Urinary bladder (tissue), 4 donors: ENCODE measurements at places on chromosomes 16 and 17.

DNA sequence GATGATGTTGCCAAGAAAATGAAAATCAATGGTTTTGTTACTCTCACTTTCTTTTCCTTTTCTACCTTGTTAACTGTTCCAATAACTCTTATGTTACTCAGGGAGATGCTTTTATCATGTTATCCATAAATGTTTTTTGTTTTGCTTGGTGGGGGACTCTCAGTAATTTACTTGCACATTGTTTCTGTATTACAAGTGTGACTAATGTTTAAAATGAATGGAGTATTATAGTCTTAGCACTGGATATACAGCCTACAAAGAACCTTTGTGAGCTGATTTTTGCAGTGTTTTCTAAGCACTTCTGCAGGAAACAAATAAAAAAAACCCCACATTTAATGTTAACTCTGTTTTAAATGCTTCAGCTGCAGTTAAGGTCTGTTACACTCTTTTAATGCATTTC, 12.1 kb downstream of the VMP1 start:
- no peak for DNase-seq

DNA sequence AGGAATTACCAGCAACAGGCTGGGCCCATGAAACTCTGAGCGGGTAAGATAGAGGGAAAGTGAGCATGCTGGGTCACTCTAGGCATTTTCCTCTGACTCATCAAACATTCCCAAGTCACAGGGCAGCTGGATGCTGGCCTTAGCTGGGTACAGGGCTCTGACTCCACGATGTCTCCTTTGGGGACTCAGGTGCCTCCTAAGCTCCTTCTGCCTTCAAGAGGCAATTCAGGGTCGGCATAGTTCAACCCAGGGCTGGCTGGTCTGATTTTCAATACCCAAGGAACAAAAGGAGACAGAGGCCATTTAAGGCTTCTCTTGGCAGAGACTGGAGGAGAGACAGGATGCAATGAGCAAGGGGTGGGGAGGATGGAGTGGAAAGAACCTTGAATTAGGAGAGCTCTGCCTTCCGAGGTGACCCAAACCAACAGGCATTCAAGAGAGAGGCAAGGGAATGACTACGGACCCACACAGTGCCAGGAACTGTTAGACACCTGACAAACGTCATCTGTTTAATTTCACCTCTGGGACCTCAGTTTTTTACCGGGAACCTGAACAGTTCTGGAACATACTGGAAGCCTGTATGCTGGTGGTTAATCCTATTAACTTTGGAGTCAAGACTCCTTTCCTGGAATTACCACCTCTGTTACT, 910 bp downstream of the WBP2 start:
- DNase-seq = no peak

DNA sequence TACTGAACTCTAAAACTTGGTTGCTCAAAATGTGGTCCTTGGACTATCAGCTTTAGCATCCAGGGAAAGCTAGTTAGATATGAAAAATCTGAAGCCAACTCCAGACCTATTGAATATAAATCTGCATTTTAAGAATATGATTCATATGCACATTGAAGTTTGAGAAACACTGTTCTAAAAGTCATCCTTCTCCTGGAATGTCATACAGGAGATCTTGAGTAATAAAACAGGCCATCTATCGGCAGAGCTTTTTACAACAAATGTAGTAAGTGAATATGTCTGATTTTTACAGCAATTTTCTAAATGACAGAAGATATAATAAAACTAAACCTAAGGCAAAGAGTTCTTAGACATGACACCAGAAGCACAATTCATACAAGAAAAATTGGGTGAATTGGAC, 140.4 kb downstream of the PMP22 start:
- DNase-seq = no peak

- DNase-seq = no peak
These were observed 146.0 kb upstream of the RCVRN start for GRCh38 chr17:10051112-10051511.

DNA sequence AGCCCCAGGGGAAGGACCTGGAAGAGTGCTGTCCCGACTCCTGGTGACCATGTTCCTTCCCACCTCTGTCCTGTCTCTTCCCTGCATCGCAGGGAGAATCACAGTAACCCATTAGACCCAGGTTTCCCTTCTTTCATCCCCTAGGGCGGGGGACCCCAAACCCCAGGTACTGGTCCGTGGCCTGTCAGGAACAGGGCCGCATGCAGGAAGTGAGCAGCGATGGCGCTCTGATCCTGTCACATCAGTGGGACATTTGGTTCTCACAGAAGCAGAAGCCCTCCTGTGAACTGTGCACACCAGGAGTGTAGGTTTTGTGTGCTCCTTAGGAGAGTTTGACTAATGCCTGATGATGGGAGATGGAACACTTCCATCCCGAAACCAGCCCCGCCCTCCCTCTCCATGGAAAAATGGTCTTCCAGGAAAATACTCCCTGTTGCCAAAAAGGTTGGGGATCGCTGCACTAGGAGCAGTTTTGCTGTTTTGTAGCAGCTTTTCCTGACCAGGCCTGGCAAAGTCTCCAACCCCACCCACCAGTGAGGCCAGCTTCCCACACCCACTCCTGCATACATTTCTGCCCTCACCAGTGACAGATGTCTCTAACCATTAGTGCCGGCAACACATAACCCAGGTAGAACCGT, 10.5 kb downstream of the MNT start:
- no peak for DNase-seq

DNA sequence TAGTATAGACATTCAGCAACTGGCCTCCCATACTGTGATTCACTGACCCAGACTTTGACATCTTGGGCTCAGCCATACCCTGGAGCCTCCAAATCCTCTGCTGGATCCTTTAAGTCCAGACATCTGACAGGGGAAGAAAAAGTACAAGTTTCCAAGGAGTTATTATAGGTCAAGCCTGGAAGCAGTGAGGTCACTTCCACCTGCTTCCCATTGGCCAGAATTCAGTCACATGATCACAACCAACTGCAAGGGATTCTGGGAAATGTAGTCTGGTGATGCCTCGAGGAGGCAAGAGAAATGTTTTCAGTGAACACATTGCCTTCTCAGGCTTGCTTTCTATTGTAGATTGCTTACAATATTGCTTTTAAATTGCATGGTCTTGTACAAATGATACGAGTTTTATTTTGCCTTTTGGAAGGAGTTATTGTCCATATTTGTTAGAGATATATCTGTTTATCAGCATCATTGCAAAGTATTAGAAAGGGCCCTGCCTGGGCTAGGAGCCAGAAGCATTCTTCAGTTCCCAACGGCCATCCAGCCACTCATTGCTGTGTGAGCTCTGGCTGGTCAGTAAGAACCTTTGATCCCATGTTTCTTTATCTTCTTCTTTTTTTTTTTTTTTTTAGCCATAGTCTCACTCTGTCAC, 696.9 kb downstream of the WWOX start:
- no peak for DNase-seq

GRCh38 chr17:70855401-70856054, 686.2 kb downstream of the KCNJ2 start:
- no peak for DNase-seq

- DNase-seq = no peak
These were observed 8.2 kb downstream of the PGAP3 start for GRCh38 chr17:39679521-39680192.

DNA sequence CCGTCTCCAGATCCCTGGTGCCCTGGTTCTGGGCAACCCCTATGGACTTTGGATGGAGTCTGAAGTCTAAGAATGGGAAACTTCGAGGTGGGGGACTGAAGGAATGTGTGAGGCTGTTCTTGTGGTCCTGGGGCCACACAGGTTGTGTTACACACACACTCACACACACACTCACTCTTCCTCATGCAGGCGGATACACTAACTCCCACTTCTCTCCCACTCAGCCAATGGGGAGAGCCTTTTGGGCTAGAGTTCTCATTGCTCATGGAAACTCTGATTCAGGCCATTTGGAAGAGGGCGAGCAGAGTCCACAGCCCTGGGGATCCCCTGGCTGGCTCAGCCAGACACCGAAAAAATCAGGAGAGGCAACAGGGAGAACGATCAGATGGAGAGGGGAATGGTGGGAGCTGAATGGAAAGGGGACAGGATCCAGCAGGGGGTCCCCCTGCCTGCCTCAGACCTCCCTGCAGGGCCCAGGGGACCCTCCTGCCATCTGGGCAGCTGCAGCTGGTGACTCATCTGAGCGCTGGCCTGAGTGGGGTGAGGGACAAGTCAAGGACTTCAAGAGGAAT, 9.1 kb downstream of the IGFBP4 start:
- DNase-seq = no peak

GRCh38 chr16:77679901-77680300, 42.4 kb upstream of the NUDT7 start:
- no peak for DNase-seq

GRCh38 chr17:56678249-56679114, 85.0 kb downstream of the NOG start:
- DNase-seq = no peak

- DNase-seq = no peak
These were observed 3.9 kb upstream of the TMEM235 start for GRCh38 chr17:78227455-78227916.

- no peak for DNase-seq
These were observed 89.7 kb downstream of the NPIPB11 start for GRCh38 chr16:29316761-29317183.

GRCh38 chr16:23486480-23486879, 23.8 kb downstream of the GGA2 start:
- DNase-seq = no peak

GRCh38 chr16:82699711-82700495, 73.1 kb downstream of the CDH13 start:
- DNase-seq = no peak

DNA sequence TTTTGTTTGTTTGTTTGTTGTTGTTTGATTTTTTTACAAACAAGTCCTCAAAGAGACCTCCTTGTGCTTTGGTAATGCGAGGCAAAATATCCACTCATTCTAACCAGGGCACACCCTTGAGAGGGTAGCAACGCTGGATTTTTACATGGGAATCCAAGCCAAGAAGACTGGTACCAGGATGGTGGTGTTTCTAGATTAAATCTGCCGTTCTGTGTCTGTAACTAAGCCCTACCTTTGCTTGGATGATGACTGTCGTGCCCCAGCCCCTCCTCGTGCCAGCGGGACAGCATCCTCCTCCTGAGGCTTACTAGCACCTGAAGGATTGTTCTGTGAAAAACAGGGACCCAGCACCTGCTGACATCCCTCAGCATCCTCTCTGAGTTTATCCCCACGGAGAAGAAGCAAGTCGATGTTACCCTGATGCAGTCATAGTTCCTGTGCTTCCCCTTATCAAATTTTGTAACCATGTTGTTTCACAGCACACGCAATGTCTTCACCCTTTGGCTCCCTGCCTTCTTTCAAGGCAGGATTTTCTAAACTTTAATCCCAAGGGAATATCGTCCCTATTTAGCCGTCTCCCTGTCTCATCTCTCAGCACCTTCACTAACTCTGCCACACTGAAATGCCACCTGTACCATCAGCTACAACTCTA, 5.1 kb upstream of the HSBP1 start:
- no peak for DNase-seq

GRCh38 chr17:32732900-32733299, 144.0 kb downstream of the MYO1D start:
- DNase-seq = no peak
